ENCODE measurements at places on chromosomes 11 and 22. TPM values are rescaled to one million over a fixed set of nuclear protein-coding genes. Genes with fewer than 3 reads are reported as not detected.

GRCh38 chr22:35322893-35323292, 23.2 kb downstream of the TOM1 start:
- no peak for DNase-seq

- DNase-seq, result no peak
Measured at GRCh38 chr11:11584530-11584810, 37.3 kb downstream of the GALNT18 start.

DNA sequence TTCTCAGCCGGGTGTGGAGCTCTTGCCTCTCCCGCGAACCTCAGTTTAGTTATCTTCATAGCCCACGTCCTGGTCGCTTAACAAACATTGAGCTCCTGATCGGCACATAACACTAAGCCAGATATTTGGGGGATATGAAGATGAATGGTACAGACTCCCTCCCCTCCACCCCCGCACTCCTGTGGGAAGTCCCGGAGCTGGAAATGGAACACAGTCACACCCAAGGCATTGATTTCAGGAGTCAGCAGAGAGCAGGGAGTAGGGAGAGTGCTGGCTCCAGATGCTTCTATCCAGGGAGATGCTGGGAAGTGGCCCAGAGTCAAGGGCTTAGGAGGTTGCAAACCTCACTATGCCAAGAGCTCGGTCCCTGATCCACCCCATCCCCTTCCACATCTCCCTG, 26.1 kb upstream of the CABP7 start:
- no peak for DNase-seq

DNA sequence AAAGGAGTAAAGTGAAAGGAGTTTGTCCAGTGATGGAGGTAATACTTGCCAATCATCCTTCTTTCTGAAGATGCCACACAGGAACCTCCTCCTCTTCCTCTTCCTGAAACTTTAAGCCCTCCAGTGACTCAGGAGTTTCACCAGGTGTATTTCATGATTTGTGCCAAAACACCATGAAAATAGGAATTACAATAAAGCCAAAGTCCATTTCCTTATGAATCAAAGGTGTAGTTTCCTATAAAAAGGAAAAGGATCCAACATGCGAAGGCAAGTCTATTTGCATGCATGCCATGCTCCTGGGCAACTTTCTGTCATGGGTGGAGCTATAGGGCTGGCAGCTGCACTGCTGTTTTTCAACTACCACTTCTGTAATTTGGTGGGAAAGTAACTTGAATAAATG, 9.8 kb upstream of the POU2AF1 start:
- no peak for DNase-seq

GRCh38 chr11:64128255-64129006, 37.5 kb downstream of the MACROD1 start:
- peak; percentile 91 for DNase-seq

ART1 gene
- not detected for polyA plus RNA-seq

CECR2 gene
- 2.6 TPM for polyA plus RNA-seq

Data from pancreas (tissue), 10 donors.